ENCODE measurements at places on chromosomes 2 and 18. TPM values are rescaled to one million over a fixed set of nuclear protein-coding genes. Genes with fewer than 3 reads are reported as not detected.

SP3 gene
- total RNA-seq, result 99.0 TPM

ERBB4 gene
- total RNA-seq, result 0.05 TPM

- no peaks in the 10 kb centered on the region for H3K36me3 ChIP-seq
- no peak for DNase-seq
- no peak overlapping the region for H3K4me3 ChIP-seq
- no peak overlapping the region for H3K27ac ChIP-seq
Measured at GRCh38 chr2:15337996-15338666, 223.0 kb downstream of the NBAS start.

GRCh38 chr2:167005096-167005495 is 116.8 kb downstream of the XIRP2 start:
- H3K36me3 ChIP-seq, result no peaks in the 10 kb centered on the region
- no peaks in the 10 kb centered on the region for H3K4me1 ChIP-seq
- no peak for DNase-seq
- no peak overlapping the region for H3K27ac ChIP-seq

DNA sequence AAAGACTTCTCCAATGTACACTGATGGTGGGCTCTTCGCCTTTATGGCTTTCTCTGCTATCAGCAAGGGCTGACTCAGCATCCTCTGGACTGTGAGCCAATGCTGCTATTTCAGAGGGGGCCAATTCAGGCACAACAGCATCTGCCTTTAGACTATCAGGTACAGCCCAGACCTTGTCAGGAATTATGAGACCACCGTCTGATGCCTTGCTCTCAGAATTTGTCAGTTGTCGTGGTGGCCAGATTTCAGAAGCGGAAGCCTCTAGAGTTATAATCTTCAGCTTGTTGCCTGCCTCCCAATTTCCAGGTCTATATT is 92.7 kb downstream of the ALPK2 start:
- no peak overlapping the region for H3K4me3 ChIP-seq
- no peaks in the 10 kb centered on the region for H3K36me3 ChIP-seq
- DNase-seq, result no peak
- H3K27ac ChIP-seq, result no peak overlapping the region
- H3K4me1 ChIP-seq, result peaks cover 6% of the 10 kb centered on the region

- H3K27me3 ChIP-seq, result no peaks in the 10 kb centered on the region
- no peaks in the 10 kb centered on the region for H3K4me1 ChIP-seq
- H3K27ac ChIP-seq, result peak overlapping the region; percentile 2
- H3K36me3 ChIP-seq, result no peaks in the 10 kb centered on the region
- H3K4me3 ChIP-seq, result no peak overlapping the region
Measured at GRCh38 chr2:96859099-96859649, 1.4 kb upstream of the ANKRD39 start.

- H3K4me1 ChIP-seq, result no peaks in the 10 kb centered on the region
- H3K27me3 ChIP-seq, result no peaks in the 10 kb centered on the region
- DNase-seq, result no peak
- H3K36me3 ChIP-seq, result no peaks in the 10 kb centered on the region
- no peak overlapping the region for H3K4me3 ChIP-seq
Measured at GRCh38 chr2:8761529-8762164, 75.8 kb downstream of the KIDINS220 start.

GRCh38 chr2:190213441-190214335 is 105.9 kb downstream of the HIBCH start:
- no peak overlapping the region for H3K27ac ChIP-seq
- H3K4me1 ChIP-seq, result no peaks in the 10 kb centered on the region
- no peaks in the 10 kb centered on the region for H3K27me3 ChIP-seq
- no peaks in the 10 kb centered on the region for H3K36me3 ChIP-seq
- DNase-seq, result no peak
- H3K4me3 ChIP-seq, result no peak overlapping the region

DNA sequence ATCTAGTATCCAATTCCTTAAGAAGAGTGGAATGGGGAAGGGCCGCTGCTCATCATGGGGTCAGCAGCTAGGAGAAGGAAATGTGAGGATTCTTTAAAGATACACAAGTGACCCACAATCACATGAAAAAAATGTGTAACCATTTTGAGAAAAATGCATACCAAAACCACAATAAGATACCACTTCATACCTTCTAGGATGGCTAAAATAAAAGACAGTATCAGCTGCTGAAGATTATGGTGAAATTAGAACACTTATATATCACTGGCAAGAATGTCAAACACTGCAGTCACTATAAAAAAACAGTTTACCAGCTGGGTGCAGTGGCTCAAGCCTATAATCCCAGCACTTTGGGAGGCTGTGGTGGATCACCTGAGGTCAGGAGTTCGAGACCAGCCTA is 67.9 kb downstream of the C2orf74 start:
- no peak overlapping the region for H3K27ac ChIP-seq
- H3K4me1 ChIP-seq, result no peaks in the 10 kb centered on the region
- DNase-seq, result no peak

GRCh38 chr2:161030260-161031063 is 129.8 kb upstream of the TANK start:
- H3K27me3 ChIP-seq, result no peaks in the 10 kb centered on the region
- H3K36me3 ChIP-seq, result no peaks in the 10 kb centered on the region
- H3K4me3 ChIP-seq, result no peak overlapping the region
- no peaks in the 10 kb centered on the region for H3K4me1 ChIP-seq
- DNase-seq, result no peak
- no peak overlapping the region for H3K27ac ChIP-seq

DNA sequence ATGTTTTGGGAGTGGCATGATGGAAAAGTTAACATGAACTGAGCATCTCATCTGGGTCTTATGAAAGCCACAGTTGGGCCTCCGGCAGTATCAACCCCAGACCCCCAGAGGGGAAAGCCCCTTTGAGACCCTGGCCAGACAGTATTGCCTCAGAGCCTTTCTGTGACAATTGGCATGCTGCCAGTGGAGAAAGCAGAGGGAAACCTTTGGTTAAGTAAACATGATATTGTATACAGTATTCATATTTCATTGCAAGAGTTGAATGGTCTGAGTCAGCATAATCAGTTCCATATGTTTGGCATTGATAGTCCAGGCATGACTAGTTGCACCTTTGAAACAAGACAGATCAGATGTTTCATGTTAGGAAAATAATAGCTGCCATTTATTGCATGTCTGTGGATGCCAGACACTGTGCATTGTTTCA is 20.0 kb downstream of the MERTK start:
- no peak overlapping the region for H3K27ac ChIP-seq
- H3K4me3 ChIP-seq, result no peak overlapping the region
- H3K4me1 ChIP-seq, result peaks cover 12% of the 10 kb centered on the region
- H3K27me3 ChIP-seq, result no peaks in the 10 kb centered on the region

GRCh38 chr2:198137733-198138132 is 333.3 kb downstream of the PLCL1 start:
- H3K4me3 ChIP-seq, result no peak overlapping the region
- H3K27me3 ChIP-seq, result no peaks in the 10 kb centered on the region
- no peak overlapping the region for H3K27ac ChIP-seq
- H3K4me1 ChIP-seq, result no peaks in the 10 kb centered on the region
- no peak for DNase-seq
- no peaks in the 10 kb centered on the region for H3K36me3 ChIP-seq

DNA sequence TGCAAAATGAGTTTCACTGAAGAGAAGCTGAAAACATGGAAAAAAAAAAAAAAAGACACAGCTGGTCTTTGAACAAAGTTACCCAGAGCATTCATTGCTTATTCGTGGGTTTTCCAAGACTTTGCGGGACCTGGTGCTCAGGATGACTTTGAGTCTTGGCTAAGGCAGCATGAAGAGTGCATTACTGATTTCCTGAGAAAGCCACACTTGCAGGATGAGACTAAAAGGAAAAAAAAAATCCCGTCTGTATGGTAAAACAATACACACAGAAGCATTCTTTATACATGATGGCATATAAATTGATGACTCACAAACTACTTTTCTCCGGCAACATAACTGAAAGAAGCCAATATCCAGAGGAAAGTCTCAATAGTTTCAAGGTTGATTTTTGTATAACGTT is 195.4 kb downstream of the SPP2 start:
- H3K36me3 ChIP-seq, result no peaks in the 10 kb centered on the region
- H3K27ac ChIP-seq, result no peak overlapping the region
- no peaks in the 10 kb centered on the region for H3K27me3 ChIP-seq
- H3K4me1 ChIP-seq, result no peaks in the 10 kb centered on the region

GRCh38 chr18:74450626-74451025 is 6.5 kb downstream of the DIPK1C start:
- no peak overlapping the region for H3K27ac ChIP-seq
- peaks cover 12% of the 10 kb centered on the region for H3K27me3 ChIP-seq
- no peaks in the 10 kb centered on the region for H3K36me3 ChIP-seq
- no peak for DNase-seq
- H3K4me1 ChIP-seq, result no peaks in the 10 kb centered on the region

DNA sequence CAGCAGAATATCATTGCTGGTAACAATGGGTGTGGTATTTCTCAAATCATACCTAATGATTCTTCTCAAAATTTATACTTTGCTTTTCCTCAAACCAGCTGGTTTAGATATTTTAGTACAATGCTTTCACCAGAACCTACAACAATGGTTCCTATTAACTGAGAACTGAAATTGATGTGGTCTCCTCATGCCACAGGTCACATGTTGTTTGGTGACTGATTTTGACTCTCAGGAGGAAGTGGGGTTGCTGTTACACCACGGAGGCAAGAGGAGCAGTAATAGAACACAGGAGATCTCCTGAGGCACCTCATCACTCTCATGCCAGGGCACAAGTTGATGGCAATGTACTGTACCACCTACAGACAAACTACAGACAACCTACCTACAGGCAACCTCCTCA is 3.0 kb upstream of the CEP68 start:
- DNase-seq, result no peak
- H3K27me3 ChIP-seq, result no peaks in the 10 kb centered on the region
- H3K27ac ChIP-seq, result no peak overlapping the region
- H3K4me1 ChIP-seq, result peaks cover 6% of the 10 kb centered on the region

GRCh38 chr18:3603421-3604234 is 153.7 kb downstream of the TGIF1 start:
- H3K27me3 ChIP-seq, result no peaks in the 10 kb centered on the region
- peak overlapping the region; percentile 19 for H3K4me3 ChIP-seq
- H3K36me3 ChIP-seq, result no peaks in the 10 kb centered on the region
- DNase-seq, result no peak
- H3K27ac ChIP-seq, result peak overlapping the region; percentile 96

DNA sequence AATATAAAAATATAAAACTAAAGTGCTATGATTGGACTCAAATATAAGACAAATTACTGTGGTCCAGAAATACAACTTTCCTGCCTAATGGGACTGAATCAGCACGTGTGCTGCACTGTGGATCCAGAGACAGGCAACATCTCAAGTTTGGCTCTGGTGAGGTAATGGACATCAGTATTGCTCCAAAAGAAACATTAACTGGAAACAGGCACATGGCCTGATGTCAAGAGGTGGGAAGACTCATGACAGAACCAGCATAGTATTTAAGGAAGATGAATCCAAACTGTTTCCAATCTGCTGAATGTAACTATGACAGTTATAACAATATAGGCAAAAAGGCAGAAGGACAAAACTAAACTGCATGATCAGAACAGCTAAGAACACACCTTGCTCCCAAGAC is 354.6 kb downstream of the FSIP2 start:
- no peak overlapping the region for H3K27ac ChIP-seq
- no peak for DNase-seq
- no peak overlapping the region for H3K4me3 ChIP-seq
- no peaks in the 10 kb centered on the region for H3K4me1 ChIP-seq
- no peaks in the 10 kb centered on the region for H3K27me3 ChIP-seq

DNA sequence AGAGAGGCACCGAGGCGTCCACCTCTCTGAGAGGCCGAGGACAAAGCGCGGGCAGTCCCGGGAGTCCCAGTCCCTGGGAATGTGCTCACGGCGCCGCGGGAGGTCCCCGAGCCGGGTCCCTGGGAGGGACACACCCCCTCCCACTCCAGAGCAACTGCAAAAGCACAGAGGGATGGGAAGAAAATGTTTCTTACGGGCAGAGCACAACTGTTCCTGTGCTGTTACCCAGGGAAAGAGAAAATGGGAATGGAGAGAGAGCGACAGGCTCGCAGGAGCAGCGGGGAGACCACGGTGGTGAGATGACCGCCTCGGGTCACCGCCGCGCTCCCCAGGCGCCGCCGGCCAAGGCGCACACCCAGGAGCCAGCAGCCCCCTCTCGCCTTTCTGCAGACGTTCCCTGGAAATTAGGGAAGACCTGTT is 1.2 kb upstream of the BCL11A start:
- no peaks in the 10 kb centered on the region for H3K27me3 ChIP-seq
- H3K27ac ChIP-seq, result peak overlapping the region; percentile 79
- peak overlapping the region; percentile 73 for H3K4me3 ChIP-seq
- peaks cover 4% of the 10 kb centered on the region for H3K4me1 ChIP-seq

- peak overlapping the region; percentile 95 for H3K27ac ChIP-seq
- no peaks in the 10 kb centered on the region for H3K27me3 ChIP-seq
- peaks cover 8% of the 10 kb centered on the region for H3K4me1 ChIP-seq
- no peak for DNase-seq
Measured at GRCh38 chr2:219386532-219387280, 1.0 kb downstream of the DNPEP start.

GRCh38 chr2:237627441-237628246 is at the start of gene LRRFIP1:
TSS of gene LRRFIP1 (plus strand) at chr2:237627587. CDS start at chr2:237627645, 58 bp downstream.
- peak within 1 kb of the TSS; percentile 53 for H3K4me3 ChIP-seq
- H3K36me3 ChIP-seq, result no peaks in the 10 kb centered on the region
- H3K27ac ChIP-seq, result no peak within 1 kb of the TSS
- H3K27me3 ChIP-seq, result no peaks in the 10 kb centered on the region
- no peak for DNase-seq

DNA sequence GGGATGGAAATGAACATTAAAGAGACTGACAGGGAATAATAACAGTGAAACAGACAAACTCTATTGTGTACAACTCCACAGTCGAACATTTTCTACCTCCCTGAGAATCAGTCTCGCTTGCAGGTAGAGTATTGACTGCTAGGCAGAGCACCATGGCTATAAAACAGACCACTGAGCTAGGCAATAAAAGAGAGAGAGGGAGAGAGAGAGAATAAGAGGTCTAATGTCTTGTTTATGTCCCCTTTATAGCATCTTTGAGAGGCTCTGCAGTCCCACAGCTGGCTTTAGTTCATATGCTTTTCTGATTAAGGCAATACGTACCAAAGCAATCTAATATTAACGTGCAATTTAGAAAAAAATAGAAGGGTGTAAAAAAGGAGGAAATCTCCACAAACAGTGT is 652.6 kb downstream of the NRXN1 start:
- no peaks in the 10 kb centered on the region for H3K36me3 ChIP-seq
- no peak overlapping the region for H3K27ac ChIP-seq
- no peaks in the 10 kb centered on the region for H3K27me3 ChIP-seq

DNA sequence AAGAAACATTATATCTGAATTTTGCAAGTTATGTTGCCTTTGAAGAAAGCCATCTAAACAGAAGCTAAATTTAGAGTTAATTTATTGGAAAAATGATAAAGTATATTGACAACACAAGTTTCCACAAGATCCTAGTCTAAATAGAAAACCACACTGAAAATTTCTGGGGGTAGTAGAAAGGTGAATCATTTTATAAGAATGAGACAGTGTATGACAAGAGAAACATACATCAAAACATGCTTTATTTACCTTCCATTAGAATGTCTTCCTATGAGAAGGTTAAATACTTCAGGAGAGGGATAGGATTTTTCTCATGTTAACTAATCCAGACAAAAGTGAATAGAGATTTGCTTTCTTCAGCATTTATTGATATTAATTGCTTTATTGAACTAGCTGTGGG is 1389.8 kb upstream of the ZEB2 start:
- no peak for DNase-seq
- no peaks in the 10 kb centered on the region for H3K27me3 ChIP-seq
- no peak overlapping the region for H3K4me3 ChIP-seq
- H3K36me3 ChIP-seq, result no peaks in the 10 kb centered on the region
- H3K4me1 ChIP-seq, result no peaks in the 10 kb centered on the region
